ENCODE measurements at places on chromosomes 12 and 14. TPM values are rescaled to one million over a fixed set of nuclear protein-coding genes. Genes with fewer than 3 reads are reported as not detected.

ZDHHC22 gene
- not detected for total RNA-seq

ESYT1 gene
- total RNA-seq, result 25.4 TPM

WNT1 gene
- total RNA-seq, result not detected

CACNA2D4 gene
- 1.6 TPM for total RNA-seq

HOXC5 gene
- 0.33 TPM for total RNA-seq

GALNT9 gene
- total RNA-seq, result 4.0 TPM

CLECL1 gene
- total RNA-seq, result not detected

KLRD1 gene
- total RNA-seq, result 0.82 TPM

LGMN gene
- 109 TPM for total RNA-seq

GRCh38 chr12:75294336-75294735 is 35.8 kb downstream of the CAPS2 start:
- H3K27me3 ChIP-seq, result no peaks in the 10 kb centered on the region
- H3K36me3 ChIP-seq, result no peaks in the 10 kb centered on the region
- no peak overlapping the region for H3K4me3 ChIP-seq
- no peak overlapping the region for H3K27ac ChIP-seq
- H3K4me1 ChIP-seq, result no peaks in the 10 kb centered on the region
- DNase-seq, result no peak

DNA sequence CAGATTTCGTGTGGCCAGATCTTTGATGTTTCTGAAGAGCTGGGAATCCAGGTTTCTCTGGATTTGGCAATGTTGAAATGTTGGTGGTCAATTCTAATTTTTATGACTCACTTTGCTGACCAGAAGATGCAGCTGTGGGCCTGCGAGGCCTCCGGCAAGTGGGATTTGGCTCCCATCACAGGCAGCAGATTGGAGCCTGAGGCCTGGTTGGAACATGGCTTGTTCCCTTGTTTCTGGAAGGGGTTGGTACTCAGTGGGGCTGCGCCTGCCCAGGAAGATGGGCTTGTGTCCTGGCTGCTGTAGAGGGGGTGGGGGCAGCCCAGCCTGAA is 23.1 kb downstream of the FBRSL1 start:
- H3K27me3 ChIP-seq, result no peaks in the 10 kb centered on the region
- no peak overlapping the region for H3K27ac ChIP-seq
- H3K4me1 ChIP-seq, result no peaks in the 10 kb centered on the region

- H3K4me3 ChIP-seq, result no peak overlapping the region
- H3K27me3 ChIP-seq, result no peaks in the 10 kb centered on the region
- no peak overlapping the region for H3K27ac ChIP-seq
- no peaks in the 10 kb centered on the region for H3K36me3 ChIP-seq
- H3K4me1 ChIP-seq, result no peaks in the 10 kb centered on the region
Measured at GRCh38 chr12:124227951-124228711, 66.8 kb upstream of the RFLNA start.

- H3K36me3 ChIP-seq, result peaks cover 21% of the 10 kb centered on the region
- H3K4me3 ChIP-seq, result no peak overlapping the region
- H3K27me3 ChIP-seq, result no peaks in the 10 kb centered on the region
- no peaks in the 10 kb centered on the region for H3K4me1 ChIP-seq
- no peak for DNase-seq
- H3K27ac ChIP-seq, result no peak overlapping the region
Measured at GRCh38 chr12:43733687-43734086, 24.9 kb downstream of the PUS7L start.

GRCh38 chr14:99252940-99253868 is 18.8 kb downstream of the BCL11B start:
- H3K27ac ChIP-seq, result no peak overlapping the region
- H3K4me3 ChIP-seq, result no peak overlapping the region
- H3K36me3 ChIP-seq, result no peaks in the 10 kb centered on the region
- no peak for DNase-seq
- no peaks in the 10 kb centered on the region for H3K4me1 ChIP-seq

- H3K27me3 ChIP-seq, result no peaks in the 10 kb centered on the region
- DNase-seq, result no peak
- H3K4me1 ChIP-seq, result peaks cover 13% of the 10 kb centered on the region
- no peak overlapping the region for H3K27ac ChIP-seq
- no peaks in the 10 kb centered on the region for H3K36me3 ChIP-seq
Measured at GRCh38 chr14:48723841-48724495, 862.2 kb downstream of the RPS29 start.

GRCh38 chr14:45807178-45807899 is 554.3 kb upstream of the MIS18BP1 start:
- no peak for DNase-seq
- no peak overlapping the region for H3K4me3 ChIP-seq
- no peaks in the 10 kb centered on the region for H3K36me3 ChIP-seq
- H3K27ac ChIP-seq, result no peak overlapping the region
- H3K4me1 ChIP-seq, result no peaks in the 10 kb centered on the region
- no peaks in the 10 kb centered on the region for H3K27me3 ChIP-seq

DNA sequence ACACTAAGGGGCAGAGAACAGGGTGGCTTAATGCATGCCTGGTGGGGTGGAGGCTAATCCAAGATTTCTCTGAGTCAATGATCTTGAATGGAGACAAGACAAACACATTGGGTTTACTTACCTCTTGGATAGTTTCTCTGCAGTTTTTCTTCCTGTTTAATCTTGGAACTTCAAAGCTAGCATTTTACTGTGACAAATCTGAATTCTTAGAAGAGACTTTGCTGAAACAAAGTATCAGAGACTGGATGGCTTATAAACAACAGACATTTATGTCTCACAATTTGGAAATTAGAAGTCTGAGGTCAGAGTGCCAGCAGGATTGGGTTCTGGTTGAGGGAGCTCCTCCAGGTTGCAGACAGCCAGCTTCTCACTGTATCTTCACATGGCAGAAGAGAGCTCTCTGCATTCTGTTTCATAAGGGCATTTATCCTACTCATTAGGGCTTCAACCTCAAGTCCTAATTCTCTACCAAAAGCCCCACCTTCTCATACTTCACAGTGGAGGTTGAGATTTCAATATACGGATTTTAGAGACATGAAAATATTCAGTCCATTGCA is 921.8 kb downstream of the VRK1 start:
- H3K36me3 ChIP-seq, result no peaks in the 10 kb centered on the region
- H3K27me3 ChIP-seq, result no peaks in the 10 kb centered on the region
- H3K4me3 ChIP-seq, result no peak overlapping the region
- no peak for DNase-seq
- no peak overlapping the region for H3K27ac ChIP-seq

GRCh38 chr14:74793506-74794155 is 30.5 kb downstream of the YLPM1 start:
- DNase-seq, result no peak
- no peak overlapping the region for H3K4me3 ChIP-seq
- H3K36me3 ChIP-seq, result peaks cover 8% of the 10 kb centered on the region
- no peaks in the 10 kb centered on the region for H3K4me1 ChIP-seq
- H3K27ac ChIP-seq, result no peak overlapping the region

GRCh38 chr12:32970465-32971110 is 74.0 kb upstream of the PKP2 start:
- H3K27ac ChIP-seq, result no peak overlapping the region
- no peak overlapping the region for H3K4me3 ChIP-seq
- no peak for DNase-seq
- H3K4me1 ChIP-seq, result no peaks in the 10 kb centered on the region

GRCh38 chr12:57094208-57095160 is 5.6 kb downstream of the NAB2 start:
- H3K36me3 ChIP-seq, result peaks cover 69% of the 10 kb centered on the region
- no peak for DNase-seq
- peaks cover 51% of the 10 kb centered on the region for H3K4me1 ChIP-seq

DNA sequence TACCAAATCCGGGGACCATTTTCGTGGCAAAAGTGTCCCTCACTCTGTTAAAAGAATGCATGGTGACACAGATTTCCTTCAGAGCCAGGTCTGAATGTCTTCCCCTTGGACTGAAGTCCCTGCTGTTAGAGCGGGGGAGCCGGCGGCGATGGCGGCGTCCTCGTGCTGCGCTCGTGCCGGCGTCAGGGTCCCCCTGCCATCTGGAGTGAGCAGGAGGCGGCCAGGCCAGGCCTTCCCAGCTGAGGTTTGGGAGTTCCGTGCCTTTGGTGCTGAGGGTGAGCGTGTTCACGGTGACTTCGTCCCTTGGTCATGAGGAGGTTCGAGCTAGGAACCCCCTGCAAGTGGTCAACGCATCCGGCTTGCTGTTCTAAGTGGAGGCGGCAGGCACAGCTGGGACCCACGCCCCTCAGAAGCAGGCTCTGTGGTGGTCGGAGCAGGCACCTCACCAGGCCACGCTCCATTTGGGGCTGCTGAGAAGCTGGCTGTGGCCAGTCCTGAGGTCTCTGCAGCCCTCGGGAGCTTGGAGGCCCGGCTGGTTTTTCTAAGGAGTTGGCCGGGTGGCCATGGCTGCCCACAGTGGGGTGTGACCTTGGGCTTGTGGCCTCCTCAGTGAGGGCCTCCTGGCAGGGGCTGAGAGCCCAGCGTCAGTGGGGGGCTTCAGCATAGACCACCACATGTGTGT is 9.5 kb downstream of the ZFYVE21 start:
- no peak for DNase-seq
- H3K36me3 ChIP-seq, result peaks cover 24% of the 10 kb centered on the region
- H3K27me3 ChIP-seq, result no peaks in the 10 kb centered on the region
- H3K4me1 ChIP-seq, result no peaks in the 10 kb centered on the region

GRCh38 chr12:101327051-101327450 is 47.1 kb downstream of the UTP20 start:
- H3K27ac ChIP-seq, result no peak overlapping the region
- H3K27me3 ChIP-seq, result no peaks in the 10 kb centered on the region
- no peak overlapping the region for H3K4me3 ChIP-seq
- no peaks in the 10 kb centered on the region for H3K4me1 ChIP-seq
- DNase-seq, result no peak
- peaks cover 26% of the 10 kb centered on the region for H3K36me3 ChIP-seq

GRCh38 chr14:34324363-34324795 is 137.7 kb downstream of the SPTSSA start:
- H3K27ac ChIP-seq, result no peak overlapping the region
- no peak for DNase-seq
- no peaks in the 10 kb centered on the region for H3K27me3 ChIP-seq

GRCh38 chr14:30417121-30417520 is 141.8 kb upstream of the G2E3 start:
- H3K4me3 ChIP-seq, result no peak overlapping the region
- no peak for DNase-seq
- H3K27ac ChIP-seq, result no peak overlapping the region
- no peaks in the 10 kb centered on the region for H3K27me3 ChIP-seq

- H3K27ac ChIP-seq, result peak overlapping the region; percentile 99
- no peaks in the 10 kb centered on the region for H3K36me3 ChIP-seq
- no peaks in the 10 kb centered on the region for H3K27me3 ChIP-seq
- no peak for DNase-seq
- peak overlapping the region; percentile 83 for H3K4me3 ChIP-seq
Measured at GRCh38 chr14:34872822-34873588, 2.2 kb downstream of the BAZ1A start.

GRCh38 chr14:96997269-96997668 is 200.1 kb downstream of the VRK1 start:
- no peak for DNase-seq
- no peaks in the 10 kb centered on the region for H3K4me1 ChIP-seq
- no peaks in the 10 kb centered on the region for H3K27me3 ChIP-seq
- no peak overlapping the region for H3K27ac ChIP-seq
- no peak overlapping the region for H3K4me3 ChIP-seq

DNA sequence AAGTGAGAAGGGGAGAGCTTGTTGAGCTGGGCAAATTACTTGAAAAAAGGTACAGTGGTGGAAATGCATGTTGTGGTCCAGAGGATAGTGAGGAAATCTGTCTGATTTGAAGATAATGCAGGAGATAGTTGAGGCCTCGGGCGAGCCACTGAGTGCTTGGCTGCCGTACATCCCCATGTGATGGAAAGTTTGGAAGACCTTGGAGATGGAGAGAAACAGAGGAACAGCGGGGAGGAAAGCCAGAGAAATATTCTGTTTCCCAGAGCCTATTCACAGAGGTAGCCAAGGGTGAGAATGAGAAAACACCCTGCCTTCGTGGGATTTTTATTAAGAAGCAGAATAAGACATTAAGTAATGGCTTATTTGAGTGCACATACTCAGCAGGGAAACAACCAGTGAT is 498.2 kb downstream of the BCL11B start:
- H3K4me1 ChIP-seq, result no peaks in the 10 kb centered on the region
- no peak overlapping the region for H3K4me3 ChIP-seq
- H3K36me3 ChIP-seq, result no peaks in the 10 kb centered on the region
- DNase-seq, result no peak
- H3K27me3 ChIP-seq, result no peaks in the 10 kb centered on the region
- no peak overlapping the region for H3K27ac ChIP-seq

DNA sequence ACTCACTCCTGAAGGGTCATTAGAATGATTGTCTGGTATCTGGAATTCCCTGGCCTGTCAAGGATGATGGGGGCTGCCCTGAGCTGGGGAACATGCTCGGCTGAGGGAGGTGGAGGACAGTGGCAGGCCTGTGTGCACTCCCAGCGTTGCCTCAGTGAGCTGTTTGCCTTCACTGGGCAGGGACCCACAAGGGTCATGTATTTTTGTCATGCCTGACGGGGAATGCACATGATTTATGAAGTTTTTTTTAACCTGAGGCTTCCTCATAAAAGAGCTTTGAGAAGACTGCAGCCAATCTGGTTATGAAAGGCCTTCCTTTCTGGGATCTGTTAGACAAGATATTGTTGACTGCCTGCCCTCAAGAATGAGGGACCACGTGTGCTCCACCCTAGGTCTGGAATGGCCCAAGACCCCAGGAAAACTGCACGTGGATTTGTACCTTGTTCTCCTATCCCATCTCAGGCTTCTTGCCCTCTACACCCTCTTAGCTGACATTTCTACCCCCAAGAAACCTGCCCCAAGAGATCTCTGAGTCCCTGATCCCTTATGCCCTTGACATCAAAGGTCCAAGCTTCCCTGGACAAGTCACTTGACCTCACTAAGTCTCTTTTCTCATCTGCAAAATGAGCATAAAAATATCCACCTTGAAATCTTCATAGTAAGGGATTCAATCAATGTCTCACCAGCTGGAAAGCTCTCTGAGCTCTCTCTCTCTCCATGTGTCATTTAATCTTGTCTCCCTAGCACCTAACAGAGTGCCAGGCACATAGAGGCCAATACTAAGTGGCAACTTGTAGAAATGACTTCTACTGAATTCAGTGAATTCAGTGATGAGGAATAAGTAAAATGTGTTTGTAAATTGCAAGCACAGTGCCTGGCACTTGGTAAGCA is 24.5 kb upstream of the COL2A1 start:
- no peak overlapping the region for H3K27ac ChIP-seq
- DNase-seq, result no peak
- H3K4me1 ChIP-seq, result peaks cover 11% of the 10 kb centered on the region
- H3K4me3 ChIP-seq, result no peak overlapping the region

- DNase-seq, result no peak
- no peak overlapping the region for H3K4me3 ChIP-seq
Measured at GRCh38 chr12:59472273-59472672, 123.6 kb upstream of the SLC16A7 start.
